ENCODE measurements at places on chromosomes 5 and 9.

DNA sequence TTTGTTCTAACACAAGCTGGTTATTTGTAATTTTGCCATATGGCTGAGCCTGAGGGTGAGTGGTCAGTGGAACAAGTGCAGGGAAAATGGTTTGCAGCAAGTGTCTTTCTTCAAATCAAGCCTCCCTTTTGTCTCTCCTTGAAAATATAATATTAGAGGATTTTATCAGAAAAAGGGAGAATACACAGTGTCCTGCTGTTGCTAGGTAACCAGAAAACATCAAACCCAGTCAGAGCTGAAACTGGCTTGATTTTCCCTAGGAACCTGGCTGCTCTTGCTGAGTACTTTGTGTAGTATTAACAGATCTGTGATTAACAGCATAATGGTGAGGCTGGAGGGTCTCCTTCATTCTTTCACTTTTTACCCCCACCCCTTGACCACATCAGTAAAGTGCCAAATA lies 314.0 kb downstream of the ARHGEF28 start:
- DNase-seq = peak; percentile 45

DNA sequence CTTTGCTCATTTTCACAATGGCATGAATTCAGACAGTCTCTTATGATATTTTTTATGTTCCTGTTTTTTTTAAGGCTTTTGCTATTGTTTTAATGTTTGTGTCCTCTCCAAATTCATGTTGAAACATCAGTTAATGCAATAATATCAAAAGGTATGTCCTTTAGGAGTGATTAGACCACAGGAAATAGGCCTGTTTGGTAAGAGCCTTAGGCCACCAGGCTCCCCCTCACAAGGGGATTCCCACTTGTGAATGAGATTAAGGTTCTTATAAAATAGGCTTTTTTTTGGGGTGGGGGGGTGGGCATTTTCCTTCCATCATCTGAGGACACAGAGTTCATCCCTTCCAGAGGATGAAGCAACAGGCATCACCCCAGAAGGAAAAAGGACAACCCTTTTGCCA lies 2074.2 kb upstream of the C9orf72 start:
- no peak for DNase-seq

- DNase-seq = no peak
Observed at GRCh38 chr9:112380825-112381221, 915 bp downstream of the HSDL2 start.

GRCh38 chr9:88835772-88836171 lies 155.5 kb upstream of the S1PR3 start:
- DNase-seq = no peak

DNA sequence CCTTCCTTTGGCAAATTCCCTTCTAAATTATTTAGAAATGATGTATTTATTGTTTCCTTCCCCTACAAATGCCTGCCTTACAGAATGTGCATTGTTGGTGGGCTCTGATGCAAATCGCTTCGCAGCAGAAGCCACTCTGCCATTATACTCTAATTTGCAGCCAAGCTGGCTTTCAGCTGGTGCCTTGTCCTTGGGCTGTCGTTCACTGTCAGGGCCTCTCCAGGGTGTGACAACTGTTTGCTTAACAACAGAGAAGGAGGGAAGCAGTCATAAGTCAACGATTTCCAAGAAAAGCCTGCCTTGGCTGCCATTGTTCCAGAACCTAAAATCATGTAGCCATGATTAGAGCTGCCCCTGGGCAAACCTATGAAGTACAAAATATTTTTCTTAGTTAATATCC lies 260.1 kb upstream of the RGMB start:
- DNase-seq = no peak

DNA sequence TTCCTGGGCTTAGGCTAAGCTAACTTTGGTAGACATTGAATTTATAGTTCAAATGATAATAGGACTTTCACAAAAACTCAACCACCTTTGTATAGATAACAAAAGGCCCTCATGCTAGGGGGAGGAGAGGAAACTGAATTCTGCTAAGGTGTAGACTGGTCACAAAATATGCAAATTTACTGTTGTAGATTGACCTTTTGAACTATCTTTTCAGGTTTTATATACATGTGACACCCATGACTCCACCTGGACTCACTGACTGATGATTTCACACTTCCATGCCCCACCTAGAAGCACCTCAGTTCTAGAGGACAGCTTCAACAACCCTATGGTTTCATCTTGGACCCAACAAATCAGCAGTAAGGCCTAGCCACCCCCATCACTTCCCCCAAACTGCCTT lies 165.7 kb downstream of the CEMIP2 start:
- DNase-seq = no peak

DNA sequence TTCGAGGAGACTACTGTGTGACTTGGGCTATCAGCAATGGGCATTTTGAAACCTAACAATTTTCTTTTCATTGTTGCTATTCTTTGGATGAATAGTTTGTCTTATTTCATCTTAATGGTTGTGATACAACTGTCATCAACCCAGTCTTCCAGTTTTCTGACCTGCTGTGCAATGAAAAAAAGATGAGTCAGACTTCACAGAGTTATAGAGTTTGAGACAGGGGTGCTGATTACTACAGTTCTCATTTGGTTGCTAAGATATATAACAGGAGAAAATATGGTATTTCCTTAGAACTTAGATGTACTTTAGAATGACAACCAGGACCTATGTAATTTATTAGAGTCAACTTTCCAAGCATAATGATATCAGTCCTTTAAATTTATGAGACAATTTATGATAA lies 564.4 kb upstream of the NUDT12 start:
- no peak for DNase-seq

- DNase-seq = no peak
Observed at GRCh38 chr5:75510417-75510835, 1.0 kb downstream of the CERT1 start.

- no peak for DNase-seq
Observed at GRCh38 chr5:34813509-34813908, 25.5 kb upstream of the TTC23L start.

- DNase-seq = no peak
Observed at GRCh38 chr9:115665519-115665918, 488.1 kb upstream of the PAPPA start.

GRCh38 chr9:21974722-21975409 lies 19.3 kb downstream of the CDKN2A start:
- peak; percentile 94 for DNase-seq

DNA sequence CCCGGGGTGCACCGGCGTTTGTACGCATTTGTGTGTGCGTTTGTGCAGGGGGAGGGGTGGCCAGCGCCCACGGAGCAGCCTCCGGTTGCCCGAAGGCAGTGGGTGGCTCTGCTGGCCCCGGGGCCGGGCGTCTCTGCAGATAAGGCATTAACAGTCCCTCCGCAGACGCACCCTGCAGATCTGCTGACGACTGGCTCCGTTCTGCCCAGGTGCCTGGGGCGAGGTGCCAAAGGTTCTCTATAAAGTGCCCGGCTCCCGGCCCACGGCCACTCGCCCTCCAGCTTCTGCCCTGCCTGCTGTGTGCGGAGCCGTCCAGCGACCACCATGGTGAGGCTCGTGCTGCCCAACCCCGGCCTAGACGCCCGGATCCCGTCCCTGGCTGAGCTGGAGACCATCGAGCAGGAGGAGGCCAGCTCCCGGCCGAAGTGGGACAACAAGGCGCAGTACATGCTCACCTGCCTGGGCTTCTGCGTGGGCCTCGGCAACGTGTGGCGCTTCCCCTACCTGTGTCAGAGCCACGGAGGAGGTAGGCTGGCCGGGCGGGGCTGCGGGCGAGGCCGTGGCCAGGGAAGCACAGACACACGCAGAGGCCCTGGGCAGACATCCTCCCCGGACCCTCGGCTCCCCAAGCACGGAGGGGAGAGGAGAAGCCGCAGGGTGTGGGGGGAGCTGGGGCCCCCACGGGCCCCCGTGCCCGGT lies at the start of gene SLC6A19:
TSS of gene SLC6A19 (plus strand) at position 269 of the 699 bp plus-strand sequence. CDS start at position 325, 56 bp downstream.
- DNase-seq = no peak

- DNase-seq = no peak
Observed at GRCh38 chr9:136338511-136338910, 11.2 kb downstream of the GPSM1 start.

GRCh38 chr9:94298949-94299599 lies 29.4 kb downstream of the NUTM2F start:
- no peak for DNase-seq

DNA sequence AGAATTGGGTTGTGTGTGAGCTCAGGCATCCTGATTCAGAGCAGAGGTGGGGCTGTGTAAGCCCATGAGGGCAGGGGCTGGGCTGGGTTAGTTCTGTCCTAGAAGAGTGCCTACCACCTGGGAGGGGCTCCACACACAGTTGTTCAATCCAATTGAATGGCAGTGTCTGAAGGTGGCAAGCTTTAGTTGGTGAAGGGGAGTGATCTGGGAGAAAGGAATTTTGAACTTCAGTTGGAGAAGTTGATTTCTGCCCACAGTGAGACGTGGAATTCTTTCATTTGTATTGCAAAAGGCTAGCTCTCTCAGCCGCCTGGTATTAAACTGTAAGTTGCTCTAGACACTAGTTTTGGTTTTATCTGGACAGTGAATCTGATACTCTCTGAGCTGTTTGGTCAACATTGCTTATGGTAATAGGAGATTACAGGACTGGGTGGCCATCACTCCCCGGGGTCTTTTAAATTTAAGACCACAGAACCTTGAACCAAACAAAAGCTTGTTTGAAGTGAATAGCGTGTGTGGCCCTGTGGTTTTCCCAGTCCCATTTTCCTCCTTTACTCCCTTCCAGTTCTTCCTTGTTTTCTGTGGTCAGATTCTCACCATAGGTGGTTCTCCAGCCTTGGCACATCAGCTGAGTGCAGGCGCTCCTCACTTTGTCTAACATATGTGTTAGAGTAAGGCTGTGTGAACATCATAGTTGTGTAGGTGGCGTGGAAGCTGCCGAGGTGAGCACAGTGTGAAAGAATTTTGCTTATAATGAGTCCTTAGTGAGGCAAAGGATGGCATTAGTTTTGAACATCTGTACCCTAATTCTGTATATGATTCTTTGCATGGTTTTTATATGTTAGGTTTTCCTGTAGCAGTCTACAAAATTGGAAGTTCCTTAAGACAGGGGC lies 78.0 kb downstream of the ARHGAP26 start:
- no peak for DNase-seq

- DNase-seq = no peak
Observed at GRCh38 chr5:142906863-142907671, 136.9 kb downstream of the ARHGAP26 start.

- DNase-seq = no peak
Observed at GRCh38 chr5:77249475-77249874, 39.0 kb downstream of the PDE8B start.

DNA sequence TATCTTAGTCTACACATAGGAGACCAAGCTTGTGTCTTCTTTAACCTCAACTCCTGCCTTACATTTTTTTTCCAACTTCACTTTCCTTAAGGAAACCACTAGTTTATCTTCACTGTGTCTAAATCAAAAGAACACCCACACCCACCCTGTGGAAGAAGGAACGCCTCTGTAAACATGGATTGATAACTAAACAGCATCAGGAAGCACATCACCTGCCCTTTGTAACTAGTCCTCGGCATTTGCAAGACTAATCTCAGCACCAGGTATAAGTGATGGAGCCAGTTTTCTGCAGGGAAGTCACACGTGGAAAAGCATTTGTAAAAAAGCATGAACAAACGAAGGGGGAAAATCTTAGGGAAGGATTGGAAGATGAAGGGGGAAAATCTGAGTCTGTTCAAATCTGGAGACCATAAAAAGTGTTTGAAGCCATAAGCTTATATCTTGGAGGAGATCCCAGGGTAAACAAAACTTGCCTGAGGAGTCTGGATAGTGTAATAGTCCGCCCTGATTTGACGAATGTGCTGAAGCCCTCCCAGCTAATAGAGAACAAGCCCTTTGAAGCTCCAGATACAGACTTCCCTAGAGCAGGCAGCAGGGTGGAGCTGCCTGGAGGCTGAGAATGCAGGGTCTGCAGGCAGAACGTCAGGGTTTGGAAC lies 117.3 kb upstream of the LHFPL2 start:
- no peak for DNase-seq

- no peak for DNase-seq
Observed at GRCh38 chr5:119373449-119373858, 17.6 kb downstream of the TNFAIP8 start.

DNA sequence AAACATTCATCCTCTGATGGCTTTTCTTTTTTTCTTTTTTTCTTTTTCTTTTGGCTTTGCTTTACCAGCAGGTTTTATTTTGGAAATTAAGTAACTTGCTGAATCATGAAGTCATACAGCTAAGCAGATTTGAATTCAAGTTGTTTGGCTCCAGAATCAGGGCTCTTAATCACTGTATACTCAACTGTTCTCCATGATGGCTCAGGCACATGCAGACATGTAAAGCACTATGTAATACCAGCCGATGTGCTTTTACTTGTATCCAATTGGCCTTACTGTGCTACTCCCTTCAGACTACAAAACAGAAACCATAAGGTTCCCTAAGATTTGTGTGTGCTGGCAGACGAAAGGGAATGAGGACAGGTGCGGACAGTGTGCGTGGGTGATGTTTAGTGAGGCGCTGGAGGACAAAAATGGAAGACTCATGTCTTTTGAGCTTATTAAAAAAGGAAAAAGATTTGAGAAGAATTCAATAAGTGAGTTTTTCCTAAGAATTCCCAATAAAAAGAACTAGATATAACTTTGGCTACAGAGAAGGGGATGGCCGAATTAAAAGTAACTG lies 44.7 kb upstream of the OTP start:
- no peak for DNase-seq

DNA sequence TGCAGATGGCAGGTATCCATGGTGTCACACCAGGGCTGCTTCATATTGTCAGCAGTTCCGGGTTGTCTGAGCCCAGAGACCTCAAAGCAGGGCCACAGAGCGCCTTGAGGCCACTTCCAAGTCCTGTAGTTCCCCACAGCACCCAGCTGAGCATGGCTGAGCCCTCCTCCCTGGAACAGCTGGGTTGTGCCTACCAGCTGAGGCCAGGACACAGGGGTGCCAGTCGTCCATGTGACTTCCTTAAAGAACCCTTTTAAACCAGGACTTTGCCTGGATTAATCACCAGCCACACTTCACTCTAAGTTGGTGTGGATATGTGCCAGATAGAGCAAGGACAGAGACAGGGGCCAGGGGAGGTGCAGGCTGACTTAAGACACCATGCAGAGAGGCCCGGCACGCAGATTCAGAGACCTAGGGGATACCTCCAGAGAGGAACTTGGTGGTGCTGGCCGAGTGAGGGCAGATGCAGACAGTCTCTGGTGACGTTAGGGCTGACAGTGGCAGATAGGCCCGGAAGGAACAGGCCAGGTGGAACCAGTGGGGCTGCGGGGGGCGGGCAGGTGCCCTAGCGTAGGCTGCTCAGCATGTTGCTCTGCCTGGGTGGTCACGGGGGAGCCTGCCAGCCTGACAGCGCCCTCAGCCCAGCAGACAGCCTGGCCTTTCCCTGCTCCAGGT lies 142.7 kb downstream of the CACNA1B start:
- no peak for DNase-seq

DNA sequence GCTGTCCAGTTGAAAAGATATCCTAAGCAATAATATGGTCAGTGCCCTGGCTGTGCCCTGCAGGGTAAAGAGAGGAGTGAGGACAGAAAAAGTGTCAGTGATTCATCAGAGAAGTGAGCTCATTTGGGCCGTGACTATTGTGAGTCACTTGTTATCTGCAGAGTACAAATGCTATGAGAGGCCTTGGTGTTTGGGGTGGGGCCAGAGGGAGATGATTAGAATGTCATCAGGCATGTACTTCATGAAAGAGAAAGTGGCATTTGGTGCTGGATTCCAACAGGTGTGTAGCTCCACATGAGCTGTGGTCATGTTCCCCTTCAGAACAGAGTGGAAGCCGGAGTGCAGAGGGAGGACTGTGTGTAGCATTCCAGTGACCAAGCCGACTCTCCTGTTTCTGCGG lies 174.1 kb downstream of the KDM4C start:
- DNase-seq = no peak

Data from NCI-H774 (cell line).